ENCODE measurements at places on chromosomes 2 and 18.

- DNase-seq = peak; percentile 10
Measured at GRCh38 chr2:111702119-111702803, 181.7 kb downstream of the ANAPC1 start.

DNA sequence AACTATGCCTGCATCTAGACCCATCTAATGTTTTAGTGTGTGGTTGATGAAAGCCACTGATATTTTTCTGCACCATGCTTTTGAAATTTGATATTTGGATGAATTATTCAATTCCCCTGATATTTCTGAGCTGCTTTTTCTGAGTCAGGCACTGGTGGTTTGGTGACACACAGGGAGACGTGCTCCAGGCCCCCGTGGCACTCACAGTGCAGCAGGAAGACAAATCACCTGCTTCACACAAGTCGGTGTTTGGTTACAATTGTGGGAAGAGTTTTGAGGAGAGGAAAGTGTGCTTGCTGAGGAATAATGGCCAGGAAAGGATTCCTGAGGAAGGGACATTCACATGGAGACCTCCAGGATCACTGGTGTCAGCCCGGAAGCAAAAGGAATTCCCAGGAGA, 179.7 kb downstream of the ACKR3 start:
- no peak for DNase-seq

GRCh38 chr2:143347901-143348414, 218.7 kb downstream of the ARHGAP15 start:
- no peak for DNase-seq

GRCh38 chr2:119662297-119662696, 16.7 kb upstream of the TMEM177 start:
- DNase-seq = no peak

DNA sequence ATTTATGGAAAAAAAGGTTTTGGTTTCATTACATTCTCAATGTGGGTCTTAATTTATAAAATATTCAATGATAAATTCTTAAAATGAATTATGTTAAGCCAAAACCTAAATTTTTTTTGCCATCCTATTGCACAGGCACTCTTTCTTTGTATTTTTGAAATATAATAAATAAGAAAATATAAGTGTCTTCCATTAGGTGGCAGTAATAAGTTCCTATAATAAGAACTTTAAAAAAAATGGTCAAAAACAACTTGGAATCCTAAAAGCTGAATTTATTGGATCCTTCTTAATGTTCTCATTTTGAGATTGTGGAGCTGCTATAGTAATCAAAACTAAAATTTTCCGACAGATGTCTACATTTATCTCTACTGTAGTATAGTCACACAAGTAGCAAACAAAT, 5.7 kb downstream of the CALCRL start:
- no peak for DNase-seq

DNA sequence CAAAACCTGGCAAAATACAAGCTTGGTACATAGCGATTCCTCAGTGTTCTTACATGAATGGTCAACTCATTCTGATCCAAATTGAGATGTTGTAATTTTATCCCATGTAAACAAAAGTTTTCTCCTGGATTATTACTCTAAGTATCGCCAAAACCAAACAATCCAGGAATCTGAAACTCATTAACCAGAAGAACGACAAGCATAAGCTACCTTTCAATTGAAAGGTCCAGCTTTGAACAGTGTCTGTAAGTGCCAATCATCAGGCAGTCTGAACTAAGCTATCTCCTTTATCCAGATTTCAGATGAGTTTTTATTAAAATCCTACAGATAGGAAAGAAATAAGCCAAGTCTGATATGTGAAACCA, 2.4 kb downstream of the MEX3C start:
- no peak for DNase-seq

DNA sequence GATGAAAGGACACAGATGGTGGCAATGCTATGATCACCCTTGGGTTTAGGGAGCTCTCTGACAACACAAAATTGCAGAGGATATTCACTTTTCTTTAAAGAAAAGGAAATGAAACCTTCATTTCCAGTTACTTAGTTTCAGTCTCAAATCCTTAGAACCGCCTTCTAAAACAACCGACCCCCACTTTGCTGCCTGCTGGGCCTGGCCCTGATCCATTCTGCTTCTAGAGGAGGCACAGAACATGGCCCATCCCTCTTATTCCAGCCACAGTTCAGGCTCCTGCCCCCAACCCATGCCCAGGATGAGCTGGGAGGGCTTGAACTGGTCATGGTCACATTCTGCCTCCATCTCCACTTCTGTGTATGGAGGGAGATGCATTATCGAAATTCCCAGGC, 311.6 kb downstream of the EN1 start:
- DNase-seq = no peak

DNA sequence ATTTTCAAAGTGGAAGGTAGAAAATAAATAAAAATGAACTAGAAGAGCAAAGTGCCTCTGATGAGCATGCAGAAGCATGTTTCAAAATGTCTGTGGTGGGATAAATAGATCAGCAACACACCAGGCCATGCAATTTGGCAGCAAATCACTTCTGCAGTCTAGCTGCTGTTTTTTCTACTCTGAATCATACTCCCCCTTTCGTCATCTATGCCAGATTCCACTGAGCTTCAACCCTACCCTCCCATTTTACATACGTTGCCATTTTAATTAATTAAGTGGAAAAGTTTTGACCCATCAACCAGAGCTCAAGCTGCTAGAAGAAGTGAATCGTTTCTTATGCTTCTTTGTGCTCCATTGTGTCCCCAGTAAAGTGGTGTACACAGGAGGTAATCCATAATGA, 79.3 kb downstream of the NRXN1 start:
- DNase-seq = no peak

GRCh38 chr2:196586511-196586991, 53.0 kb upstream of the CCDC150 start:
- no peak for DNase-seq

GRCh38 chr2:173286153-173286809, 68.4 kb upstream of the CDCA7 start:
- no peak for DNase-seq

DNA sequence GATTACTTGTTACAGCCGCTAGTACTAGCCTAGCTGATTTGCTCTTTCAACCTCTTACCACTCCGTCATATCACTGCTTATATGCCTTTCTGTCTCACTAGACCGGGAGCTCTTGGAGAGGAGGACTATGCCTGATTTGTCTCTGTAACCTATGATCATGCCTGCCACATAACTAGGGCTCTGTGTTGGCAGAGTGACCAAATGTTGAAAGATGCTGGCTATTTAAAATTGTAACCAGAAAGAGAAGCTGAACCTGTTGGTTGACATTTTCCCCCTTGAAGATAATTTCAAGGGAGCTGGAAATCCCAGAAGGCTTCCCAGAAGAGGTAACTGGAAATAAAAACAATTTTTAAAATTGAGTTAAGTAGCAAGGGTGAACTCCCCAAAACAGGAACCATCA, 124.1 kb upstream of the MYCN start:
- DNase-seq = no peak

GRCh38 chr2:166375736-166376487, at the start of gene SCN9A:
Gene SCN9A, minus strand, starts transcription at chr2:166375944. Its CDS starts 64,188 bp downstream, at chr2:166311756.
- no peak for DNase-seq

GRCh38 chr2:100749771-100750542, 70.0 kb upstream of the NPAS2 start:
- DNase-seq = no peak

- no peak for DNase-seq
Measured at GRCh38 chr2:118496870-118497611, 350.4 kb downstream of the EN1 start.

- no peak for DNase-seq
Measured at GRCh38 chr2:30219886-30220875, 11.2 kb upstream of the LBH start.

GRCh38 chr2:231129216-231129615, 4.4 kb upstream of the HTR2B start:
- no peak for DNase-seq

DNA sequence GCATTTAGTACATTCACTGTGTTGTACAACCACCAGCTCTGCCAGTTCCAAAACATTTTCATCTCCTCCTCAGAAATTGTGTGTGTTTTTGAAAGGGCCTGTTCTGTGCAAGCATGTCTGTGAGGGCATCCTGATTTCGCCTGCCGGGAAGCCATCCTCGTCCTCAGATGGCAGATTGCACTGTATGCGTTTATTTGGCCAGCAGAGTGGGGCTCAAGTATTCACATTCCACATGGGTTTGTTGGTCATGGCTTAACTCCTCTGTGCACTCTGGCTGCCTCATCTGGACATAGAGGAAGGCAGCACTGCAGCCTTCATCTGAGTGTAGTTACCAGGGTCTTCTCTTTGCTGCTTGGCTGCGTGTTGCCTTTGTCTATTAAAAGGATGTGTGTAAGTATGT, 85.0 kb downstream of the TMEM247 start:
- no peak for DNase-seq

GRCh38 chr2:241858206-241859016, at the start of gene PDCD1:
Gene PDCD1, minus strand, starts transcription at chr2:241858894. Its CDS starts 56 bp downstream, at chr2:241858838.
- no peak for DNase-seq

GRCh38 chr2:86764661-86765309, 25.9 kb downstream of the CD8A start:
- DNase-seq = no peak

DNA sequence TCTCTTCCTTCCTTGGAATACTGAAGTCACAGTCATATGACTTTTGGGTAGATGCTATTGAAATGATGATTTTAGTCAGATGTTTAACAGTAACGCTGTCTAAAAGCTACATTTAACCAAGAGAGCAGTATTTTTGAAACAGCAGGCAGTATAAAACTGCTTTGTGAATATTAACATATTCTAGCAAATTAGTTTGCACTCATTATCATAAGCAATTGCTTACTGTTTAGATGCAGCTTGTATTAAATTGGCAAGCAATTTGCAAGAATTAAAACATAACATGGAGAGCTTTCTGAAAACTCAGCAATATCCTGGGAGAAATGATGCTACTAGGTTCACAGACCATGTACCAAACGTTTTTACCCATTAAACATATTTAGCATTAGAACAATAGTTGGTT, 776.0 kb downstream of the NRXN1 start:
- no peak for DNase-seq

DNA sequence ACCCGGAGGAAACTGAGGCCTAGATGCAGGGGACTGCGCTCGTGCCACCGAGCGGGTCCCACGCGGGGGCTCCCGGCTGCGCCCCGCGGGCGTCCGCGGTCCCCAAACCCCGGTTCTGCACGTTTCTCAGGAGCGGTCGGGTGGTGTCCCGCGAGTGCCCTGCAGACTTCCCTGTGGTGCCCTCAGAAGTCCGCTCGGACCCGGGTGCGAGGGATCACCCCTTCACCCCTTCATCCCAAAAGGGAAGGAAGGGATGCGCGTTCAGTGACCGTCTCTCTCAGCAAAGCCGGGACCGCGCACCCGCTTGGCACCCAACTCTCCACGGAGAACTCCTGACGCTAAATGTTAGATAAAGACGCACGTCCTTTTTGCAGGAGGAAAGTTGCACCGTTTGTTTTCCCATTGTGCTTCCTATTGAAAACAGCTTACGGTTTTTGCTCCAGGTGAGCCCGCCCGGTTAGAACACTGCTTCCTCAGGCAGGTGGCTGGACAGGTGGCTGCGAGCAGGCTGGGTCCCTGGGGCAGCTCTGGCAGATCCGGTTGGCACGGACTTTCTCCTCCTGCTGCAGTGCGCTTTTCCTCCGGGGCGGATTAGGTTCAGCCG, 779 bp downstream of the DGKD start:
- no peak for DNase-seq

GRCh38 chr2:19874726-19875125, 27.1 kb downstream of the TTC32 start:
- DNase-seq = no peak

DNA sequence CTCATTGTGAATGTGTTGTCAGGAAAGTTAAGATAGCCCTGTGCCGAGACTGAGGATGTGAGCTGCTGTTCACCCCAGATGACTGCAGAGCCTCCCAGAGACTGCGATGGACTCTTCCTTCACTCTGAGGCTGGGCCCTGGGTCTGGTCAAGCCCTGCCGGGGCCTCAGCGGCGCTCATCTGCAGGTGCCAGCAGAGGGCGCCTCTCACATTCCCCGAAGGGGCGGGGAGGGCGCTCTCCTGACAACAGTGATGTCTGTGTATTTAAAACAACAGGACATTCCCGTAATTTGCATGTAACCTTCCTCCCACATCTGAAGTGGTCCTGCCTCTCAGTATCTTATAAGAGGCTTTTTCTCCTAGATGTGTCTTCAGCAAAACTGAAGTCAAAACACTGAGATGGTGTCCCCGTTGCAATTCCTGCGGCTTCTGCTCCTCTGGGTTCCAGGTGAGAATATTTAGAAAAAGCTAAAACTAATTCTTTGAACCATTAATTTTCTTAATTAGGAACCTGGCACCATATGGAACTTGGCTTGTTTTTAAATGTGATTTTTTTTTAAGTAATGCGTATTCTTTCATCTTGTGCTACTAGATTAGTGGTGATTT, 1377.9 kb downstream of the RPIA start:
- DNase-seq = no peak

GRCh38 chr2:25340181-25340921, 1.4 kb downstream of the DNMT3A start:
- no peak for DNase-seq

DNA sequence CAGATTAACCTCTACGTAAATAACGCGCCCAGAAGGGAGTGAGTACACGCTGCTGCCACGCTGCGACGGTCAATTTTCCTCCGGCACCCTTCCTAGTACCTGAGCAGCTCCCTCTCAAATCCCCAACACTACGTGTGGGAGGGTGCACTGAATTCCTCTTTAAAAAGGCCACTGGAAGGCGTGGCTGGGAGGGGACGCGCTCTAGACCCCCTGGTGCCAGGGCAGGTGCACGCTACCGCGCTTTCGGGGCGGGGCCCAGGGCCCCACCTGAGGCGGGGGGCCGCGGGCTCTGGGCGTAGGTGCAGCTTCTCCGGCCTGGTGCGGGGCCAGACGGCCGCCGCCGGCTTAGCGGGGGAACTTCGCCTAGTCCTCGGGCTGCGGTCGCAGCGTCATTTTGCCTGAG, 668 bp upstream of the ANKRD12 start:
- no peak for DNase-seq

GRCh38 chr2:6074089-6074643, 382.0 kb downstream of the SOX11 start:
- no peak for DNase-seq

DNA sequence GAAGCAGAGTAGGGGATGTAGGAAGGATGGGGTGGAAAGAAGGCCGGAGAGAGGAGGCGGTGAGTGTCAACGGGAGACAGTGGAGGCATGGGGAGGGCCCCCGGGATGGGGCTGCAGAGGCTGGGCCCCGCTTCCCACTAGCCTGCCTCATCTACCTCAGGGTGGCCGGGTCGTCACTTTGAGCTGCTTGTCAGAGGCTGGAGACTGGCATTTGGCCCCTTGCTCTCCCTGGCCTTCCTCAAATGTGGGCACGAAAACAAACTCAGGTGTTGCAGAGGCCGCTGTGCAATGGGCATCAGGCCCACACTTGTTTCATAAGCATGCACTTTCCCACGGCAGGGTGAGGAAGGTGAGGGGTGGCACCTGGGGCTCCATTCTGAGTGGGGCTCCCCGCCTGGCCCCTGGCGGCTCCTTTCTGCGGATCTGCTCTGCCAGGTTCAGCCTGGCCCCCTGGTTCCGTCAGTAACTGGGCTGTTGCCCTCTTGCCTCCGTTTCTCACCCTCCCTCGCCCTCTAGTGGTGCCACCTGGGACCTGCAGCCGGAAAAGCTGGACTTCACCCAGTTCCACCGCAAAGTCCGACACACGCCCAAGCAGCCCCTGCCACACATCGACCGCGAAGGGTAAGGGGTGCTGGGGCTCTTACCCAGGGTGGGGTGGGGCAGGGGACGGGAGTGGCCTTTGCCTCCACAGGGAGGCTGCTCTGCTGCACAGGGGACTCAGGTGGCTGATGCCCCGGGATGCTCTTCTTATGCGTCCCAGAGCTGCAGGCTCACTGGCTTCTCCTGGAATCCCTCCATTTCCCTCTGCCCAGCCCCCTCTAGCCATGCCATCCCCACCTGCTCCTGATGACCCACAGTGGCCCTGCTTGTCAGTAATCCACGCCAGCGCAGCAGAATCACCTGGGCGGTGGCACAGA, 125.4 kb downstream of the CTIF start:
- peak; percentile 25 for DNase-seq
